Upper lobe of right lung (tissue), 1 donor: ENCODE measurements at places on chromosomes 5 and 9.
A peak's percentile ranks its signal among the peaks of the same experiment; 100 is the strongest.

DNA sequence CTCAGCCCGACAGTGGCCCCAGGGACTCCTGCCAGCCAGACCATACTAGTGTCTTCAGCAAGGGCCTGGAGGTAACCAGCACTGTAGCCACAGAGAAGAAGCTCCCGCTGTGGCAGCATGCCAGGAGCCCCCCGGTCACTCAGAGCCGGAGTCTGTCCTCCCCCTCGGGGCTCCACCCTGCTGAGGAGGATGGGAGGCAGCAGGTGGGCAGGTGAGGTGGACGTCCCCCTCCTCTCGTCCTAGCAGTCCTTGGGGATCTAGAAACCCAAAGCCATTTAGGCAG is 28.0 kb upstream of the LRRC14B start:
- no peaks in the 10 kb centered on the region for H3K4me1 ChIP-seq
- H3K27ac ChIP-seq = no peak overlapping the region
- H3K27me3 ChIP-seq = no peaks in the 10 kb centered on the region
- no peak overlapping the region for H3K4me3 ChIP-seq
- DNase-seq = peak; percentile 58

DNA sequence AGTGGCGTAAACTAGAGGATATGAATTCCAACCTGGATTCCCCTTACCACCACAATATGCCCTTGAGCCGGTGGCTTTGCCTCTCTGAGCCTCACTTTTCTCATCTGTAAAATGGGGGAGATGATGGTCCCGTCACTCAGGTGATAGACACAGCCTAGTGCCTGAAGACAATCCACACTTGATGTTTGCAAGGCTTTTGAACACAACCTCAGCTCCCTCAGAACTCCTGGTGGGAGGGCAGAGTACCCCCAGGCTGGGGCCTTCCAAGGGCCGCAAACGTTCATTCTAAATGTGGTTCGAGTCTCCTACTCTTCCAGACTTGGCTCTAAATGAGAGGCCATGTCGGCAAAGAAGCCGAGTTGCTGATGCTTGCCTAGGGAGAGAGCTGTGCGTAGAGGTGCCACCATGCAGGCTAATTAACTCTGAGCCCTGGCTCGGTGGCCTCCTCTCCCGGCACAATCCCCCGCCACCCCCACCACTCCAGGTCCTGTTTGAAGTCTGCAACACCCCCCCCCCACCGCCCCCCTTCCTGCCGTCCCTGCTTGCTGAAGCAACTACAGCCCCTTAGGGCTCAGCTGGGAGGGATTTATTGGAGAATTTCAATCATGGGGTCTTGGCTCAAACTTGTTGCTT is 97.7 kb upstream of the LMX1B start:
- no peaks in the 10 kb centered on the region for H3K36me3 ChIP-seq
- DNase-seq = no peak
- peaks cover 22% of the 10 kb centered on the region for H3K4me1 ChIP-seq
- peaks cover 54% of the 10 kb centered on the region for H3K27me3 ChIP-seq
- no peak overlapping the region for H3K27ac ChIP-seq

- peak overlapping the region; percentile 75 for H3K4me3 ChIP-seq
- H3K36me3 ChIP-seq = no peaks in the 10 kb centered on the region
- no peak for DNase-seq
- H3K27me3 ChIP-seq = no peaks in the 10 kb centered on the region
- peaks cover 22% of the 10 kb centered on the region for H3K4me1 ChIP-seq
- peak overlapping the region; percentile 3 for H3K27ac ChIP-seq
These were observed 4.0 kb downstream of the MEF2C start for GRCh38 chr5:88878976-88879375.

- H3K36me3 ChIP-seq = no peaks in the 10 kb centered on the region
- DNase-seq = no peak
- no peaks in the 10 kb centered on the region for H3K27me3 ChIP-seq
- no peak overlapping the region for H3K4me3 ChIP-seq
- H3K4me1 ChIP-seq = no peaks in the 10 kb centered on the region
- H3K27ac ChIP-seq = no peak overlapping the region
These were observed 412.6 kb downstream of the MLLT3 start for GRCh38 chr9:20209391-20210340.

- H3K27ac ChIP-seq = no peak overlapping the region
- H3K27me3 ChIP-seq = no peaks in the 10 kb centered on the region
- no peaks in the 10 kb centered on the region for H3K4me1 ChIP-seq
- no peaks in the 10 kb centered on the region for H3K36me3 ChIP-seq
- DNase-seq = no peak
- no peak overlapping the region for H3K4me3 ChIP-seq
These were observed 100.7 kb upstream of the TRPC7 start for GRCh38 chr5:136466041-136466415.

GRCh38 chr5:72065751-72066255 is 41.5 kb upstream of the MAP1B start:
- H3K4me3 ChIP-seq = no peak overlapping the region
- no peak for DNase-seq
- H3K4me1 ChIP-seq = no peaks in the 10 kb centered on the region
- H3K36me3 ChIP-seq = no peaks in the 10 kb centered on the region

- H3K27me3 ChIP-seq = no peaks in the 10 kb centered on the region
- no peaks in the 10 kb centered on the region for H3K36me3 ChIP-seq
- no peak for DNase-seq
These were observed 138.9 kb upstream of the PHYKPL start for GRCh38 chr5:178371362-178372111.

DNA sequence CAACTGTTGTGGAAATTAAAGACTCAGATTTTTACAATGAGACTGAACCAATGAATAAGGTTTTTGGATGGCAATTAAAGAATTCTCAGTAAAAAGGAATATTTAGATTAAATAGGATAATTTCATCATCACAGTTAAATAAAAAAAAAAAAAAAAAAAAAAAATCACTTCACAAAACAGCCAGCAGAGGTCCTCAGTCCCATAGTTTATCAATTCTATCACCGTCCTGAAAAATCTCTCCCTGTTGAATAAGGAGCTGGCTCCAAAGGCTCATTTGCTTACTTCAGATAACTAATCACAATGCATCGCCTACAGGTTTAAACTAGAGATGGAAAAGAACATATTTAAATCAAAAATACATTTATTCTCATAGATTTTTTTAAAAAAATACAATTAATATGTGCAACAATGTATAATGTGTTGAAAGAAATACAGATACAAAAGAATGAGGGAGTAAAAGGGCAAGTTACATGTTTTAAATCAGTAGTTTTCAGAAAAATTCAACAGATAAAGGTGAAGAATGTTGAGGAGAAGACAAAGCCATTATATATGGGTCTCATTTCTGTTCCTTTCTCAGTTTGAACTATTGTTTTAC is 175.8 kb upstream of the CHD1 start:
- no peaks in the 10 kb centered on the region for H3K27me3 ChIP-seq
- no peaks in the 10 kb centered on the region for H3K36me3 ChIP-seq
- H3K4me3 ChIP-seq = no peak overlapping the region

DNA sequence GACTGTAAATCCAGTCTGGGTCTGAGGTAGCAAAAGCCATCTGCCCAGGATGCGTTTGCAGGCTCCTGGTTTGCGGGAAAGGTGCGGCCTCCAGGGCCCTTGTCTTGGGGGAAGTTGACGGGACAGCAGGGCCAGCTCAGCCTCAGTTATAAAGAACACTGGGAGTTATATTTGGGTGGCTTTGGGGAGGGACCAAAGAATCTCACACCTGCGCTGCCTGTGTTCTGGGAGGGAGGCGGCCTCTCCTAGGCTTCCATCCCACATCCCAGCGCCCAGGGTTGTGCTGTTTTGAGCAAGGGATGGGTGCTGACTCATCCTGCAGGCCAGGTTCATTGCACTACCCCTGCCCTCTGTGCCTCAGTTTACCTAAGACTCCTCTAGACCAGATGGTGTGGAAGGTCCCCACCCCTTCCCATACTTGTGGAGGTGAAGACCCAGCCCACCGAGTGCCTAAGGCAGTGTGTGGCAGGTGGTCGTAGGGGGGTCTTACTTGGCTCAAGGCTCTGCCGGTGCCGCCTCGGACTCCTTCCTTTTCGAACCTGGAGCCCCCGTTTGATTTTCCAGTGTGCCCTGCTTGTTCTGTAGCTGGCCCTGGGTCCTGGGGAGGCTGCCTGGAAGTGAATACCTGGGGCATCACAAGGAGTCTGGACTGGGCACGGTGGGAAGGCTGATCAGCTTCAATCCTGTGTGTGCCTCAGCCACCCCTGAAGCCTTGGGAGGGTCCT is 39.3 kb upstream of the FCN2 start:
- H3K27me3 ChIP-seq = no peaks in the 10 kb centered on the region
- peaks cover 17% of the 10 kb centered on the region for H3K36me3 ChIP-seq
- no peak overlapping the region for H3K4me3 ChIP-seq
- no peaks in the 10 kb centered on the region for H3K4me1 ChIP-seq
- no peak overlapping the region for H3K27ac ChIP-seq

- H3K4me3 ChIP-seq = no peak overlapping the region
- no peaks in the 10 kb centered on the region for H3K36me3 ChIP-seq
- peaks cover 4% of the 10 kb centered on the region for H3K4me1 ChIP-seq
- DNase-seq = peak; percentile 45
- no peaks in the 10 kb centered on the region for H3K27me3 ChIP-seq
These were observed 15.9 kb upstream of the TRIM14 start for GRCh38 chr9:98134702-98135557.

GRCh38 chr5:95102687-95103086 is 182.2 kb downstream of the MCTP1 start:
- no peak overlapping the region for H3K4me3 ChIP-seq
- no peak for DNase-seq
- no peaks in the 10 kb centered on the region for H3K4me1 ChIP-seq
- H3K27me3 ChIP-seq = no peaks in the 10 kb centered on the region
- H3K36me3 ChIP-seq = no peaks in the 10 kb centered on the region

DNA sequence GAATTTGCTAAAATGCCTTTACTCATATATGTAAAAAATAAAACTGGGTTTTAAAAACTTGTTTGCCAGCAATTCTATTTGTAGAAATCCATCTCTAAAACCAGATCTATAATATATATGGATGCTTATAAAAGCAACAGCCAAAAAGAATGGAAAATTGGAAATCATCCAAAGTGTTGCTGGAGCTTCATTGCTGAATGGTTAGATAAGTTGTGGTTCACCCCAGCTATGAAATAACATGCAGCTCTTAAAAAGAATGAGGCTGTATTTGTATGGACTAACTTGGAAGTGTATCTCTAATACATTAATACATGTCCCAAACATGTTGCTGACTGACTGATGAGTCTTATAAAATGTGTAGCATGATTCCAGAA is 76.2 kb downstream of the STK10 start:
- no peak for DNase-seq
- H3K27me3 ChIP-seq = no peaks in the 10 kb centered on the region
- peaks cover 4% of the 10 kb centered on the region for H3K36me3 ChIP-seq
- peak overlapping the region; percentile 71 for H3K27ac ChIP-seq
- H3K4me1 ChIP-seq = peaks cover 43% of the 10 kb centered on the region

DNA sequence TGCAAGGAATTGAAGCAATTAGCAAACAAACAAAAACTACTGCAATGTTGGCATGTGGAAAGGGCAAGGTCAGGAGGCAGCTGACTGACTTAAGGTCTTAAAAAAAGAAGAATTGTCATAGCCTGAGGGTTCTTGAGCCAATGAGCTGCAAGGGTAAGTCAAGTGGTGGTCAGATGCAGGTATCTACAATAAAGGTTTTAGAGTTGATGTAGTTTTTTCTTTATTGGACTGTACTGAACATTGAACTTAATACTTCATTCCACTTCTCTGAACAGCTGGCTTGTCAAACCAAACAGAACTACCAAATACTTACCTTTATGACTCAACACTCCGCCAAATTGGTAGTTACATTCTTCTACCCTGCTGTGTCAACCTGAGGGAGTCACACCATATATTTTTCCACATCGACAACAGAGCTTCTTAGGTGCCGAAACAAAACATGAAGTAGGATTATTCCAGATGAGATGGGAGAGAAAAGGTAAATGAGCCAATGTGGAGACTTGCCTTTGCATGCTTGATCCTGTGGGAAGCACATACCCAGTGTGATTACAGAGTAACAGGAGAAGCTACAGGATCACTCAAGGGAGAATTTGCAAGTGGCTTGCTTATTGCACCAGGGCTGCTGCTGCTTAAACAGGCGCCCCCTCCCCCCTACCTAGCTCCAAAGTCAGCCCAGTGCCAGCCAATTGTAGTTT is 35.3 kb downstream of the EQTN start:
- DNase-seq = no peak
- H3K27me3 ChIP-seq = no peaks in the 10 kb centered on the region
- H3K4me1 ChIP-seq = no peaks in the 10 kb centered on the region
- no peak overlapping the region for H3K4me3 ChIP-seq

DNA sequence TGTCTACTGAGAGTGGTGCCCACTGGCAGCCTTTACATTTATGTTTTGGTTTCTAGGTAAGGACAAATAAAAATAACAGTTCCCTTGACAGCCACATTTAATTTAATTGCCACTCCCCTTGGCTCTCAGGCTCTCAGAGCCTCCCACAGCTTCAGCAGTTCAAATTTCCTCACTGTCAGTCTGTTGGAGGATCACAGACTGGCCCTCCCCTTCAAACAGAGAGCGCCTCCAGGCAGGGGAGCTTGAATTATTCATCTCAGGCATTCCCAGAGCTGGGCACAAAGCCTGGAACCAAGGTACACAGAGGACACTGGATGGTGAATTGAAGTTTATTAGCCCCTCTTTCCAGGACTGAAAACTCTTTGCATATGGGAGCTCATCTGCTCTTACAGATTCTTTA is 407.7 kb downstream of the SPOCK1 start:
- H3K27ac ChIP-seq = no peak overlapping the region
- H3K4me1 ChIP-seq = no peaks in the 10 kb centered on the region
- no peaks in the 10 kb centered on the region for H3K27me3 ChIP-seq
- DNase-seq = no peak
- no peak overlapping the region for H3K4me3 ChIP-seq

- H3K27ac ChIP-seq = peak overlapping the region; percentile 90
- peaks cover 24% of the 10 kb centered on the region for H3K36me3 ChIP-seq
- DNase-seq = no peak
- peaks cover 55% of the 10 kb centered on the region for H3K4me1 ChIP-seq
- peak overlapping the region; percentile 72 for H3K4me3 ChIP-seq
These were observed 1.1 kb downstream of the MAML1 start for GRCh38 chr5:179733772-179734126.

GRCh38 chr9:99171225-99172123 is 50.3 kb downstream of the ALG2 start:
- no peaks in the 10 kb centered on the region for H3K36me3 ChIP-seq
- H3K27me3 ChIP-seq = no peaks in the 10 kb centered on the region
- no peak overlapping the region for H3K4me3 ChIP-seq
- no peak for DNase-seq
